Umbilical cord (tissue), 2 donors: ENCODE measurements at places on chromosomes 6 and 20.

DNA sequence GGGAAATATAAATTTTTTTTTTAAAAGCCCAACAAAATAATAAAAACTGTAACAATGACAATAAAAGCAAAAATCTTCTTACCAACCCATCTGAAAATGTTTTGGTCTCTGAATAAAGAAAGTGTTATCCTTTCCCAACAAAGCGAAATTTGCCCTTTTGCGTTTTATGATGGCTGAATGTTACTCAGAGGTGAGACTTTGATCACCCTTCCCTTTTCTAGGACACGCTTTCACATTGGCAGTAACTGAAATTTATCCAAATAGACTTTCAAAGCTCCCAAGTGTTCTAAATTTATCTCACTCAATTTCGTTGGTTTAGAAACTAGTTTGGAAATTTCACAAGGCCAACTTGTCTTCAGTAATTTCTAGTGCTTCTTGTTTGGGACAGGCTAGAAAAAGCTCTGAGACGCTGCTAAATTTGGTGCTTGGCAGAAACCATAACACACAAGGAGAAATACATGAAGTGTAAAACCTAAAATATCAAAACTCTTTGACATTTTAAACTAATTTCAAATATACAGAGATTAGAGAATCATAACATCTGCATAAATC lies 354.5 kb upstream of the CITED2 start:
- DNase-seq: no peak

GRCh38 chr6:88374553-88374952 lies 208.4 kb upstream of the CNR1 start:
- DNase-seq: no peak

- no peak for DNase-seq
Measured at GRCh38 chr6:122484760-122485159, 13.2 kb upstream of the SERINC1 start.

GRCh38 chr6:167750956-167751358 lies 75.8 kb upstream of the AFDN start:
- peak; percentile 62 for DNase-seq
